Melanocyte of skin (primary cell): ENCODE measurements at places on chromosomes 16 and 17. TPM values are rescaled to one million over a fixed set of nuclear protein-coding genes. Genes with fewer than 3 reads are reported as not detected.

The ALDH3A2 gene
- total RNA-seq, result 60.9 and 88.4 TPM in 2 replicates

The MC1R gene
- total RNA-seq, result 8.3 and 30.2 TPM in 2 replicates

The DECR2 gene
- total RNA-seq, result 17.1 and 22.0 TPM in 2 replicates

The TLE7 gene
- not detected in 2 replicates for total RNA-seq

The SLFN13 gene
- 0.69 and 0.73 TPM in 2 replicates for total RNA-seq

The SLFN12L gene
- total RNA-seq, result 0.36 TPM in 1 of 2 replicates, not detected in the other

The SMPD3 gene
- 0.34 TPM in 1 of 2 replicates, not detected in the other for total RNA-seq

The PNMT gene
- not detected in 2 replicates for total RNA-seq

The TBC1D3 gene
- not detected in 2 replicates for total RNA-seq

The ADGRG1 gene
- total RNA-seq, result 142 and 165 TPM in 2 replicates

The PIK3R5 gene
- total RNA-seq, result 0.69 TPM in 1 of 2 replicates, not detected in the other

The HBA1 gene
- not detected in 2 replicates for total RNA-seq

The CCL16 gene
- not detected in 2 replicates for total RNA-seq

The MYOCD gene
- not detected in 2 replicates for total RNA-seq

The UMOD gene
- not detected in 2 replicates for total RNA-seq
